ENCODE measurements at places on chromosomes 7 and 10. TPM values are rescaled to one million over a fixed set of nuclear protein-coding genes. Genes with fewer than 3 reads are reported as not detected.

DNA sequence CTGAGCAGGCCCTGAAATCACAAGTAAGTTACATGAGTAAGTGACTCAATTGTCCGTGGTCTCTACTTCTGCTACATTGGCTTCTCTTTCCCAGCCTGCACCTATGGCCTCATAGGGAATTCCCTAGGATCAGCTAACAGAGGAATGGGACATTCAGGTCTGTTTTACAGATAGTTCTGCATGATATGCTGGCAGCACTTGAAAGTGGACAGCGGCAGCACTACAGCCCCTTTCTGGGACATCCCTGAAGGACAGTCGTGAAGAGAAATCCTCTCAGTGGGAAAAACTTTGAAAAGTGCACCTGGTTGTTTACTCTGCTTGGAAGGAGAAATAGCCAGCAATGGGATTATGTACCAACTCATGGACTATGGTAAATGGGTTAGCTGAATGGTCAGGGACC is 293.1 kb upstream of the CACNA2D1 start:
- no peak overlapping the region for H3K27ac ChIP-seq
- no peaks in the 10 kb centered on the region for H3K27me3 ChIP-seq
- DNase-seq: no peak
- no peaks in the 10 kb centered on the region for H3K36me3 ChIP-seq
- no peak overlapping the region for H3K4me3 ChIP-seq

DNA sequence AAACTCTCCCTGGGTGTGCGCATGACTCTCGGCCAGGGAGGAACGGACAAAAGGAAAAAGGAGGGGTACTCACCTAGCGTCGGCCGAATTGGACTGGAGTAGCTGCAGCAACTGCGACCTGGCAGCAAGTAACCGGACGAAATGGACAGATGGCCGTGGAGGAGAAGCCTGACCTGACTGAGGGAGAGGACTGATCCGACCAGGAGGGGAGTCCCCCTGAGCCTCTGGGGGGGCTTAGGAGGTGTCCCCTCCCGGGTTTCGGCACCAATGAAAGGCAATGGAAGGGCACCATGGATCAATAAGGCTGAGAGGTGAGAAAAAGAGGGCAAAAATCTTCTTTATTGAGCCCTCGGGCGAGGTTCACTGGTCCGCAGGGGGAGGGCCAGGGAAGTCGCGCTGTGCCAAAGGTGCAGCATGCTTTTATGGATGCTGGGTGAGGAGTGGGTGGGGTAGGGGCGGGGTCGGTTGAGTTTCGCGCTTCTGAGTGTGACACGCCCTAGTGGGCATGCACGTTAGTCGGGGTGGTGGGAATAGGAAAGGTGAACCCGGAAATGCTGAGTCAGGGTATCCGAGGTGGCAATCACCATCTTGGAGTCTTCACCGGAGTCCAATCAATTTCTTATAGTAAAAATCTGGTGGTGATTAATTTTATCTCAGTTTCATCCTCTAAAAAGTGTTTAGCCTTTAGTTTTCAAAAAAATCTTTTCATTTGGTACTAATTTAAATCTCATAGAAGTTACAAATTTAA is 638.5 kb upstream of the DPP6 start:
- H3K27me3 ChIP-seq: no peaks in the 10 kb centered on the region
- no peak for DNase-seq
- H3K4me1 ChIP-seq: no peaks in the 10 kb centered on the region
- no peaks in the 10 kb centered on the region for H3K36me3 ChIP-seq

GRCh38 chr10:83820033-83820432 is 319.3 kb upstream of the GHITM start:
- no peaks in the 10 kb centered on the region for H3K27me3 ChIP-seq
- H3K27ac ChIP-seq: no peak overlapping the region
- H3K36me3 ChIP-seq: no peaks in the 10 kb centered on the region
- no peak overlapping the region for H3K4me3 ChIP-seq
- H3K4me1 ChIP-seq: no peaks in the 10 kb centered on the region
- DNase-seq: no peak

DNA sequence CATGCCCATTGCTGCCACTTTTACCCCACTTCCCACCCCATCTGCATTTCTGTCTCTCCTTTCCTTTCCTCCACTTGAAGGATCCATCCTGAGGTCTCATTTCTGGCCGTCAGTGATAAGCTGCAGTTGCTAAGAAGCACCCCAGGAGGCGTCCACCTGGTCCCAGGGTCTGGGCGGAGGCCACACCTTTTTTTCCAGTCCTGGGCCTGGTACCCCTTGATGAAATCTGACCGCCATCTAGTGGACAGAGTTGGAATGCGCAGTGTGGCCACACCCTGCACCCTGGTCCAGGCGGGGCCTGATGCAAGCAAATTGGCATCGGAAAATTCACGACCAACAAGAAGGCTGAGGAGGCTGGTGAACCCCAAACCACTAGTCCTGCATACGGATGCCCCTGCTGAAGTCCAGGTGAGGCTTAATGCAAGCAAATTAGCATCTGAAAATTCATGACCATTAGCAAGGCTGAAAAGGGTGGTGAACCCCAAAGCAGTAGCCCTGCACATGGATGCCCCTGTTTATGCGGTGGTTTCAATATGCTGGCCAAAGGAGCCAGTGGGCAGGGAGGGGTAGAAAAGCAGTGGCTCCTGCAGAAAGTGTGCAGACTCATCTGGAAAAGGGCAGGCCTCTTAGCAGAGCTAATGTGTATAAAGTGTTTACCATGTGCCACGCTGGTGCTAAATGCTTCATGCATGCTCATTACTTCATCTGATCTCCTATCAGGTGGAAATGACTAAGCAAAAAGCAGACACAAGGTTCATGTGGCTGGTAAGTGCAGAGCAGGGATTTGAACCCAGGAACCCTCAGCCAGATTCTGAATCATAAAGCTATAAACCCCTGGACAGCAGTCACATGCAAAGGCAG is 43.2 kb downstream of the GPAM start:
- no peak overlapping the region for H3K4me3 ChIP-seq
- H3K4me1 ChIP-seq: no peaks in the 10 kb centered on the region

Gene OR2A42
- total RNA-seq: not detected

- H3K36me3 ChIP-seq: no peaks in the 10 kb centered on the region
- DNase-seq: no peak
- H3K4me1 ChIP-seq: no peaks in the 10 kb centered on the region
These were observed 48.6 kb downstream of the DGKI start for GRCh38 chr7:137798073-137798763.

- peaks cover 41% of the 10 kb centered on the region for H3K4me1 ChIP-seq
- H3K4me3 ChIP-seq: no peak overlapping the region
- H3K36me3 ChIP-seq: peaks cover 30% of the 10 kb centered on the region
- H3K27ac ChIP-seq: no peak overlapping the region
- H3K27me3 ChIP-seq: no peaks in the 10 kb centered on the region
These were observed 59.1 kb upstream of the PPIF start for GRCh38 chr10:79287973-79288723.

DNA sequence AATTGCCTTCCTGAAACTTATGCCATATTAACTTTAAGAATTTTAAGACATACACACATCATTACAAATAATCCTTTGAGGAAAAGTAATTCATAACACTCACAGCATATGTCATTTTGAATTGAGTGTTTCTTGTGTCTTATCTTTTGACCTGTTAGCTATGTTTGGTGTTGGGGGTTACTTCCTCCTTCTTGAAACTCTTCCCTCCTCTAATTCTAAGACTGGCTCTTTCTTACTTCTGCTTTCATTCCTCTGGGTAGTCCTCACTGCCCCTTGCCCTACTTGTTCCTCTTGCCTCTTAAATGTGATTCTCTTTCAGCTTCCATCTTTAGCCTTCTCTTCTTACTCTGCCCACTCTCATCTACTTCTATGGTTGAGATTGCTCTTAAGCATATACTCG is 28.3 kb upstream of the PIP4K2A start:
- H3K27me3 ChIP-seq: no peaks in the 10 kb centered on the region
- no peak for DNase-seq

DNA sequence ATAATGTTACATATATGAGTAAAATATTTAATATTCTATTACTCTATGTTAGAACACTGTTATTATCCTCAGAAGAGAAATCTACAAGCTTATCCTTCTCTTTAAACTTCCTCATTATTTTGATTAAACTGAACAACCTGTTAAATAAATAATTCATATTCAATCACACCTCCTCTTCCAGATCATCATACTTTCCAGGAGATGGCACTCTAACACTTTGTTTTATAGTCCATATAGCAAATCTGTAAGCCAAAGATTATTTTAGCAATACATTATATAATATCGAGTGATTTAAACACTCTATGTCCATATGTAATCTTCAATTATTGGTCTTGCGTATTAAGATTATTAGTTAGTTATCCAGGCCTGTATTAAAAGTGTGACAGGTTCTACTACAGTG is 694.1 kb downstream of the ANKRD7 start:
- DNase-seq: no peak
- H3K4me1 ChIP-seq: no peaks in the 10 kb centered on the region
- H3K27ac ChIP-seq: no peak overlapping the region
- no peaks in the 10 kb centered on the region for H3K27me3 ChIP-seq

DNA sequence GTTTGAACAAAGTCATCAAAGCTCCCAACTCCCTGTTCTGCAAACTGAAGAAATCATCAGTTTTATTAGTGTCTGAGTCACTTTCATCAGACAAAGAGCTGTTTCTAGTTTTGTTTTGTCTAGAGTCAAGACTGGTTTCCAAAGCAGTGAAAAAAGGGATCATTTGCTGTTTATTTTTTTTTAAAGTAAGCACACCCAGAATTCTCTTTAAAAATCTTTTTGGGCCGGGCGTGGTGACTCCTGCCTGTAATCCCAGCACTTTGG is 972.0 kb upstream of the CELF2 start:
- no peak overlapping the region for H3K27ac ChIP-seq
- H3K4me1 ChIP-seq: no peaks in the 10 kb centered on the region
- DNase-seq: no peak
- no peaks in the 10 kb centered on the region for H3K36me3 ChIP-seq

Gene SPDYE18
- 0.48 TPM for total RNA-seq

DNA sequence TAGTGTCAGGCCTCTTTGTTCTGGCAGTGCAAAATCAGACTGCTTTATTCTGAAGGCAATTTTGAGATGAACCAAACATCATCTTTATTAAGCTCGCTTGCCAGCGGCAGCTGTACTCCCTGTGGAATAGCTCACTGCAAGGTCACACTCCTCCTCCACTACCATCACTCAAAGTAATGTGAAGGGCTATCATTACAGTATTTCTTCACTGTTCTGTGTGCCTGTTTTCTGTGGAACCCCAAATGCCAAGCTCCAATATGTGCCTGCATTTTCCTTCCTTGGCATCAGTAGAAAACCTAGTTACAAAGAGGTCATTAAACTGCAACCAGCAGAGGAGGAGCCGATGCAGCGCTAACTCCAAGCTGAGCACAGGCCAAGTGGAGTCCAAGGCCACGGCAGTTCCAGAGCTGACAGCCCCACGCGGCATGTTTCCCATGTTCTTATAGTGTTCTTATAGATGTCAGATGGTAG is 21.4 kb downstream of the BCCIP start:
- H3K4me3 ChIP-seq: no peak overlapping the region
- DNase-seq: no peak
- H3K4me1 ChIP-seq: no peaks in the 10 kb centered on the region
- no peaks in the 10 kb centered on the region for H3K27me3 ChIP-seq
- peaks cover 20% of the 10 kb centered on the region for H3K36me3 ChIP-seq

- peaks cover 7% of the 10 kb centered on the region for H3K4me1 ChIP-seq
- H3K27me3 ChIP-seq: peaks cover 30% of the 10 kb centered on the region
- no peaks in the 10 kb centered on the region for H3K36me3 ChIP-seq
- no peak overlapping the region for H3K4me3 ChIP-seq
- DNase-seq: peak; percentile 44
These were observed 10.7 kb upstream of the DPYSL4 start for GRCh38 chr10:132175907-132176581.

GRCh38 chr10:16777473-16778370 is 39.5 kb downstream of the RSU1 start:
- H3K4me3 ChIP-seq: no peak overlapping the region
- DNase-seq: no peak
- H3K36me3 ChIP-seq: peaks cover 18% of the 10 kb centered on the region
- H3K27me3 ChIP-seq: no peaks in the 10 kb centered on the region
- peaks cover 33% of the 10 kb centered on the region for H3K4me1 ChIP-seq
- H3K27ac ChIP-seq: peak overlapping the region; percentile 76

Gene RAMP3
- not detected for total RNA-seq

GRCh38 chr7:7869036-7869435 is 99.6 kb upstream of the GLCCI1 start:
- no peak for DNase-seq
- no peaks in the 10 kb centered on the region for H3K4me1 ChIP-seq
- no peak overlapping the region for H3K4me3 ChIP-seq
- H3K27me3 ChIP-seq: no peaks in the 10 kb centered on the region

- peaks cover 16% of the 10 kb centered on the region for H3K4me1 ChIP-seq
- H3K4me3 ChIP-seq: no peak overlapping the region
- peaks cover 49% of the 10 kb centered on the region for H3K27me3 ChIP-seq
- H3K36me3 ChIP-seq: no peaks in the 10 kb centered on the region
These were observed 1.8 kb upstream of the CHN2 start for GRCh38 chr7:29192811-29193210.

DNA sequence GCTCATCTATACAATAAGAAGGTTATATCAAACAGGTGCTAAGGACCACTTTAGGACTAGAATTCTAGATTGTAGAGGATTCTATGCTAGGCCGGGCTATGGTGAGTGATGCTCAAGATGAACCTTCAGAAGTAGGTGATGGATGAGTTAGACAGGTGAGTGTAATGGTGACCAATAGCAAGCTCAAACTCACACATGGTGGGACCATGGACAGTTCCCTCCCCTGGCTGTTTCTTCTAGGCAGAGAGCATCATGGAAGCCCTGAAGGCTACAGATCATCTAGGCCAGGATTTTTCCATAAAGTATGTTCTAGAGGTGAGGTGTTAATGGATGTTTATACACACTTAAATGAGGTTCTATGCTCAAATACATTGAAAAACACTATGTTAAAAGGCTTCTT is 162.2 kb upstream of the WDR11 start:
- H3K27me3 ChIP-seq: no peaks in the 10 kb centered on the region
- H3K27ac ChIP-seq: no peak overlapping the region
- DNase-seq: no peak
- H3K4me3 ChIP-seq: no peak overlapping the region
- peaks cover 2% of the 10 kb centered on the region for H3K4me1 ChIP-seq

Gene GPC2
- total RNA-seq: 5.3 TPM

GRCh38 chr7:140342727-140343514 is 55.4 kb downstream of the SLC37A3 start:
- peak; percentile 22 for DNase-seq
- H3K4me3 ChIP-seq: no peak overlapping the region
- H3K4me1 ChIP-seq: no peaks in the 10 kb centered on the region
- no peak overlapping the region for H3K27ac ChIP-seq
- H3K36me3 ChIP-seq: peaks cover 46% of the 10 kb centered on the region

- H3K4me1 ChIP-seq: no peaks in the 10 kb centered on the region
These were observed 41.1 kb upstream of the STMP1 start for GRCh38 chr7:135620980-135621850.

DNA sequence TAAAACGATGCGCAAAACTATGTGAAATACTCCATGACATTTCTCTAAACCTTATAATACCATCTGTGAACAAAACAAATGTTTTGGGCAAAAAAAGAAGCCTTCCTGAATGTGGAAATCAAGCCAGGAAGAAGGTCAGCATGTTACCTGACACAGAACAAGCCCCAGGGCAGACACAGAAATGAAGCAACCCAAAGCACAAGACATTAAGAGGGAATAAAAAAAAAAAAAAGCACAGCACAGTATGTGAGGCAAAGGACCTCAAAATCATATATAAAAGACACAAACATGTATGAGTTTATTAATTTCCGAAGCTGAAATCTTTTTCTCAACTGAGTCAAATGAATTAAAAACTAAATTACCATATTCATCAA is 161.8 kb downstream of the SKIDA1 start:
- H3K4me1 ChIP-seq: no peaks in the 10 kb centered on the region
- no peak overlapping the region for H3K4me3 ChIP-seq
- no peak for DNase-seq
- no peaks in the 10 kb centered on the region for H3K36me3 ChIP-seq

Gene HTR5A
- total RNA-seq: not detected

Gene SEMA3C
- not detected for total RNA-seq

- H3K4me3 ChIP-seq: no peak overlapping the region
- peaks cover 22% of the 10 kb centered on the region for H3K36me3 ChIP-seq
These were observed 85.4 kb upstream of the GSDME start for GRCh38 chr7:24842449-24843241.
